A549 treated with dexamethasone at 1 μM for 4 hours (cell line): ENCODE measurements at places on chromosomes 16 and 17. TPM values are rescaled to one million over a fixed set of nuclear protein-coding genes. Genes with fewer than 3 reads are reported as not detected.

PRRT2 gene
- 0.26 to 0.40 TPM (median 0.35 TPM) in 5 replicates for total RNA-seq

CDRT4 gene
- total RNA-seq, result 0.78 to 1.6 TPM (median 1.2 TPM) in 4 of 5 replicates, not detected in the other

KRTAP3-1 gene
- not detected in 5 replicates for total RNA-seq

DNAAF8 gene
- 0.83 to 1.4 TPM (median 1.1 TPM) in 5 replicates for total RNA-seq

TPSG1 gene
- total RNA-seq, result 0.08 to 0.09 TPM in 2 of 5 replicates, not detected in the others

ANKRD40CL gene
- total RNA-seq, result not detected in 5 replicates

HCRT gene
- total RNA-seq, result not detected in 5 replicates

TEX14 gene
- total RNA-seq, result 0.11 to 0.49 TPM (median 0.28 TPM) in 5 replicates
